ENCODE measurements at places on chromosomes 5 and 9.
A peak's percentile ranks its signal among the peaks of the same experiment; 100 is the strongest.

- no peak for DNase-seq
Measured at GRCh38 chr5:68953875-68954617, 139.8 kb upstream of the SLC30A5 start.

DNA sequence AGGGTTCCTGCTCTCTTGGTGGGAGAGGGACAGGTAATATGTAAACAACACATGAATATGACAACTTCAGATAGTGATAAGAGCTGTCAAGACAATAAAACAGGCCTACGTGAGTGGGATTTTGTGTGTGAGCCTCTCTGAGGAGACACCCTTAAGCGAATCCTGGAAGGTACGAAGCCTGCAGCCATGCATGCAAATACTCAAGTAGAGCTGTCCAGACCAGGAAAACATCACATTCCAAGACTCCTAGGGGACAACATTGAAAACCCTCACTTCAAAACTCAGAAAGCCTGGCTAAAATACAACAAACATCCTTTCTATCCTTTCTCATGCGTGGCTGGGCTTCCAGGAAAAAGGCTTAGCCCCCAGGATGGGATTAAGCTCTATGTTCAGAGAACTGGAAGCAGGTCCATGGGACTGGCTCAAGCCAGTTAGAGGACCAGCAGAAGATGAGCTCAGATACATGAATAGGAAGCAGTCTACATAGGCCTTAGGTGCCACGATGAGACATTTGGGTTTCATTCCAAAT, 124.8 kb upstream of the IQGAP2 start:
- no peak for DNase-seq

DNA sequence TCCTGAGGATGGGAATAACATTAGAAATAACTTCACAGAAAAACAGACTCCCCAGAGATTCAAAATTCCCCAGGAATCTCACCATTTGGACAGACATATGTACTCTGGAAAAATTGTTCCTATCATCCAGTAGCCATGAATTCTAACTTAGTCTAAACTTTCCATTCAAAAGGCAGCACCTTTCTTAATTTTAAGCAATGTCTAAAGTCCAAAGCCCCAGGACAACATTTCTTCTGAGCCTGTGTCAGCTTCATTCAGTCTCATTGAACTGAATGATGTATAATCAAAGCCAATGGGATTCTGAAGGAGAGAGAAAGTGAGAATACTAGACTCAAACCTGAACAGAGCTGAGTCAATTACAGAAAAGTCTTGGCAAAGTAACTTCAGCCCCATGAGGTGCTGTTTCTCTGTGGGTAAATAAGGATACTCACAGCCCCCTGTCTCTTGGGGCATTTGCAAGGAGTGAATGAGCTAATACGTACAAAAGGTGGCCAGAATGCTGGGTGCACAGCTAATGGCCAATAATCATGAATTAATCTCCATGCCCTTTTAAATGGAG, 140.6 kb downstream of the SEMA5A start:
- DNase-seq, result no peak

- DNase-seq, result no peak
Measured at GRCh38 chr5:78879516-78879915, 105.6 kb downstream of the ARSB start.

DNA sequence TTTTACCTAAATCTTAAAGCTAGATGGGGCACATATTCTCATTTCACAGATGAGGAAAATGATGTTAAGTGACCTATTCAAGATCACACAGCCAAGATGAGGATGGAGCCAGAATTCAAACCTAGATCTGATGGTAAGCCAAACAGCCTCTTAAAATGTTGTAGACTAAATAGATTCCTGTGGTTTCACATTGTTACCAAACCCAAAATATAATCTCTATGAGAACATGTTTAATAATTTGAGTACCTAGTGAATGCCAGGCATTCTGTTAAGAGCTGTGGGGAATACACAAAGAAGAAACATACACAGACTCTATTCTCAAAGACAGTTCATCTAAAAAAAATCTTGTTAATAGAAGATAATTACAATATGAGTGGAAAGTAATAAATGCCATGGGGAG, 25.2 kb downstream of the HOMER1 start:
- DNase-seq, result no peak

DNA sequence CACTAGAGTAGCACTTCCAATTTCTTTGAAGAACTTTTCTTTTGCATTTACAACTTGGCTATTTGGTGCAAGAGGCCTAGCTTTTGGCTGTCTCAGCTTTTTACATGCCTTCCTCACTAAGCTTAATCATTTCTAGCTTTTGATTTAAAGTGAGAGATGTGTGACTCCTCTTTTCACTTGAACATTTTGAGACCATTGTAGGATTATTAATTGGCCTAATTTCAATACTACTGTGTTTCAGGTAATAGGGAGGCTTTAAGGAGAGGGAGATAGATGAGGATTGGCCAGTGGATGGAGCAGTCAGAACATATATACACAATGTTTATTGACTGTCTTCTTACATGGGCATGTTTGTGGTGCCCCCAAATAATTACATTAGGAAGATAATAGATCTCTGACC, 161.7 kb downstream of the GNA14 start:
- DNase-seq, result no peak

GRCh38 chr5:1910861-1911772, 28.4 kb upstream of the IRX4 start:
- DNase-seq, result no peak

DNA sequence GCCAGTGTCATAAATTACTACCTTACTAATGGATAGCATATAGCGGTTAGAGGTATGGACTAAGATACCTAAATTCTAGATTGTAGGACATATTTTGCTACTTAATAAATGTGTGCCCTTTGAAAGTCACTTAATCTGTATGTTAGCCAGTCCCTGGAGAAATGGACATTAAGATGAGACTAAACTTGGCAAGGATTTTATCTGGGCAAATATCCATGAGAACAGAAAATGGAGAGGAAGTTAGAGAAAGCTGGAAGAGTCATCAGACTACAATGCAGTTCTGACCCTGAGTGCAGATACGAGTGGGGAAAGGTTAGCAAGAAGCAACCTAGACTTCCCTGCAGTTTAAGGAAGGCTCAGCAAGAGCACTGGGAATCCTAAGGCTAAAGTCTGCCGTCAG, 33.0 kb downstream of the TBCA start:
- no peak for DNase-seq

DNA sequence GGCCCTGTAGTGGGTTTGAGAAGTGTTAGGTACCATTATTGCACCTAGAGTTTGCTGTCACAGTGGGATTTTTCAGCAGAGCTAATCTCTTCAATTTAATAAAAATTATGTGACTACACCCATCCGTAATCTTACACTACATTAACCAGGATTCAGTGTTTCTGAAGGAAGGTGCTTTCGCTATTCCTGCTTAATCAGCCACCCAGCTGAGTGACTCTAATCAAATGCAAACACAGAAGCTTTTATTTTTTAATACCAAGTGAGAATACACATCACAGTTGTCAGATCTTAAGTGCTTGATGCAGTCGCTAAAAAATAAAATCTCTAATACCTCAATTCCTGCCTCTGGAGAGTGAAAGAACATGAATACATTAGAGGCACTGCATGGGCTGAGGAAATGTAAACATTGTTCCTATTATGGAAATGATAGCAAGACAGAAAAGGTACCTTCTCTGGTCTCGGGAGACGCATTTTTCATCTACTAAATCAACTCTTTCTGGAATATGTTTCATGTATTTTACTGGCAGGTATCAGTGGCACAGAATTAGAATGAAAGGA, 125.7 kb downstream of the SEMA6A start:
- no peak for DNase-seq

DNA sequence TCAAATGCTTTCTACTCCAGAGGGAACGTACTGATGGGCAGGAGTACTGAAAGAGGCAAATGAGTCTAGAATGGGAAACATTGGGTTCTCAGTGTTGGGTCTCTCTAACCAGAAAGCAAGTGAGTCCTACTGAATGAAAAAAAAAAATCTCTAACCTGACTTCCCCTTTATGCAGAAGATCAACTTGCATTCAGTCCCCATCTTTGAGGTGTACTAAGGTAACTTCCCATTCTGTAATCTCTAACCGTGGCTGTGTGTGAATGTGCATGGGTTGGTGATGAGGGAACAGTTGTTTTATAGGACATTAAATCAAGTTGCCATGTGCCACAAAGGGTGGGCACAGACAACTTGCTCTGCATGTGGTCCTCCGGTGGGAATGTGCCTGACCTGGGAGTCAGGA, 264.6 kb upstream of the CLINT1 start:
- no peak for DNase-seq

- DNase-seq, result peak; percentile 54
Measured at GRCh38 chr9:131395157-131396098, 1.5 kb downstream of the PRRC2B start.

All from suppressor macrophage treated with lipopolysaccharide for 1 hour (primary cell).